ENCODE measurements at places on chromosomes 3 and 15.

- no peak for DNase-seq
Observed at GRCh38 chr15:63902671-63903035, 68.9 kb upstream of the HERC1 start.

GRCh38 chr3:119795849-119796248, 13.9 kb downstream of the NR1I2 start:
- DNase-seq = no peak

DNA sequence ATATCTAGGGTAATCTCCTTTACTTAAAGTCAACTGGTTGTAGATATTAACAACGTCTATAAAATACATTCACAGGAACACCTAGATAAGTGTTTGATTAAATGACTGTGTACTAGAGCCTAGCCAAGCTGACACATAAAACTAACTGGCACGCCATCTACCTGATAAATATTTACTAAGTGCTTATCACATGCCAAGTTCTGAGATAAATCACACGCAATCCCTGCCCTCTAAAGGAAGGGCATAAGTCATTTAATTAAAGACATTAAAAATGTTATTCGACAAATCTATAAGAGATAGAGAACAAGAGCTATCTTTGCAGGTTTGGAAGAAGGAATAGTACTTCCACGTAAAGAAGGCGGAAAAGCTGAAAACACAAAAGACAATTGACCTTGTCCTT, 11.1 kb upstream of the MB21D2 start:
- no peak for DNase-seq

DNA sequence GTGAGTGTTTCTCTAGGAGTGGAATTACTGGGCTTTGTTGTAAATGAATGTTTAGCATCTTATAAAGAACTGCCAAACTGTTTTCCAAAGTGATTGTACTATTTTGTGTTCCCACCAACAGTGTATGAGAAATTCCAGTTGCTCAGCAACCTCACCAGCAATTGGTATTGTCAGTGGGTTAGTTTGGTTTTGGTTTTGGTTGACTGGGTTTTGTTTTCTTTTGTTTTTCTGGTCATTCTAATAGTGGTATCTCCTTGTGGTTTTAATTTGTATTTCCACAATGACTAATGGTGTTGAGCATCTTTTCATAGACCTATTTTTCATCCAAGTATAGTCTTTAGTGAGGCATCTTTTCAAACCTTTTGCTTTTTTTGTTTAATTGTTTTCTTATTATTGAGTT, 27.1 kb downstream of the FILIP1L start:
- DNase-seq = no peak

DNA sequence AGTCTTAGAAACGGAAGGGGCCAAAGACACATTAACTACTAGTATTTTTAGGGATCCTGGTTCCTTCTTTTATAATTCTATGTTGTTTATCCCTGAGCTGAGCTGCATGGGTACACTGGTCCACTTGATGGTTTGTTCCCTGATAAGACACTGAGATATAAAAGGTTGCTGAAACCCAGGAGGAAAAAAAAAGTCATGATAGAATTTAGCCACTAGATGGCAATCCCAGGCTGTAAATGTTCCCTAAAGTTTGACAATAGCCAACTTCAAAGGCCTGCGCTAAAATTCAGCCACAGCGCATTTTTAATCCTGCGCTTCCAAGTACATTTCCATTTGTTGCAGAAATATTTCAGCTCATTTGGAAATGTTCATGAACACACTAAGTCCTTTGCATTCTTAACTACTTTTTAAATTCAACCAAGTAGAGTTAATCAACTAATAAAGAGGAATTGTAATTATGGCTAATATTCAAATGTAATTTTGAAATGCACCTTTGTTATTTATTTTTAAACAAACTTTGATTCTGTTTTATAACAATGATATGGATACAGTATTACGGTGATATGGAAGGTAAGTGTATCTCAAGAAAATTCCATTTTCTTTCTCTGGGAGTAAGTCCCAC, 249.3 kb upstream of the FEZF2 start:
- no peak for DNase-seq

DNA sequence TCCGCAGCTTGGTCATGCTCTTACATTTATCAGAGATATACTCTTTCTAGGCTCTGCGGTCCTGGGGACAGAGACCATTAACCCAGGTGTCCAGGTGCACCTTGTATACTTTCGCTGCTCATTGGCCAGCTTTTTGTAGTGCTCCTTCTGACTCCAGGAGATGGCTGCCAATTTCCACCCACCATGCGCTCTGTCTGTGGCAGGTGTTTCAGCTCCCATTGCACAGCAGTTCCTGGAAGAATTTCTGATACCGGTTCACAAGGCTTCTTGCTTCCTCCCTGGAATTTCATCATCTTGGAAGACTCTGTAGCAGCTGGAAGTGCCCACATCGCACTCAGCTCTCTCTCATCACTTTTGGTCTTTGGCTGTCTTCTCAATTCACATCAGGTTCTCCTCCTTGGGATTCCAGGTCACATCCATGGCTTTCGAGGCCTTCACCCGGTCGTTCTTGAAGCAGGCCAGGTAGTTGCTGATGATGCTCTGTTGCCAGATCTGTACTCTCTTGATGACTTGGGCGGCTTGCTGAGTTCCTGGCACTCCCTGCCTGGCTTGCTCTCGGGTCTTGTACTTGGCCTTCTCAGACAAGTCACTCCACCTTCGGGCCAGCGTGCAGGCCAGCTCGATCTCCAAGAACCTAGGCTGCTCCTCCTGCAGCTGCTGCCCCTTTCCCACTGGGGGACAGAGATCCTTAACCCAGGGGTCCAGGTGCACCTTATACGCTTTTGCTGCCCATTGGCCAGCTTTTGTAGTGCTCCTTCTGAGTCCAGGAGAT, 41.1 kb upstream of the ARL8B start:
- DNase-seq = no peak

DNA sequence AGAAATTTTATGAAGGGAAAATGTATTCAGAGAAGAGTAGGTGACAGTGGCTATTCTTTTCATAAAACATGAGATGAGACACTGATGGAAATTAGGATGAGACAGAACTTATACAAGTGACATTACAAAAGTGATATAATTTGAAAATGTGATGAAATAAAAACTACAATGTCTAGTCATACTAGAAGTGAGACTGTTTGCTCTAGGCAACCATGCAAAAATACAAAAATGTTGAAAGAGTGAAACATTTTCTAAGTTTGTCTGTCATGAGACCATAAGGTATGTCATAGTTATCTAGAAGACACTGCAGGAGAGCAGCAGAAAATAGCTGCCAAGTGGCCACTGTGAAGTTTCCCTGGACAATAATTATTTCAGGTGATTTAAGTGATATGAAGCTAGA, 459.5 kb downstream of the DIPK2A start:
- no peak for DNase-seq

DNA sequence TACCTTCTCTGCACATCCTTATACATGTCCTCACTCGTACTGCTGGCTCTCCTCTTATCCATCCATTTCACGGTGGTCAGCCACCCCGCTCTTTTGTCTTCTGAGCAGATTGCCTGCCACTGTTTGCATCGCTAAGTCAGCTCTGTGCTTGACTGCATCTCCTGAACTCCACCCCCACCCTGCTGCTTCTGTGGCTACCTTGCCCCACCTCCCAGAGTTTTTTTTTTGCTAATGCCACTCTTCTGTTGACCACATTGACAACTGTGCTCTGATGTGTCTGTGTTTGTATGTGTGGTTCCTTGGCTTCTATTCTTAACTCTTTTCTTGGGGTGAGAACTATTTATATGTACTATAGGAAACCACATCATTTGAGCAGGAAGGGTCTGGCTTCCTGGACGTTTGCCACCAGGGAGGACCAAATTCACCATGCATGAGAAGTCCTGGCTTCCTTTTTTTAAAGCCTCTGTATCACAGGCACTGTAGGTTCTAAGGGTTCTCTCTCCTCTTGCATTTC, 12.8 kb upstream of the MTMR10 start:
- no peak for DNase-seq

Measured in stimulated activated CD8-positive, alpha-beta memory T cell treated with anti-CD3 and anti-CD28 coated beads, Interleukin-4, amount 100 ng/mL, for 1 hour (primary cell).